ENCODE measurements at places on chromosomes 5 and 9.
A peak's percentile ranks its signal among the peaks of the same experiment; 100 is the strongest.

DNA sequence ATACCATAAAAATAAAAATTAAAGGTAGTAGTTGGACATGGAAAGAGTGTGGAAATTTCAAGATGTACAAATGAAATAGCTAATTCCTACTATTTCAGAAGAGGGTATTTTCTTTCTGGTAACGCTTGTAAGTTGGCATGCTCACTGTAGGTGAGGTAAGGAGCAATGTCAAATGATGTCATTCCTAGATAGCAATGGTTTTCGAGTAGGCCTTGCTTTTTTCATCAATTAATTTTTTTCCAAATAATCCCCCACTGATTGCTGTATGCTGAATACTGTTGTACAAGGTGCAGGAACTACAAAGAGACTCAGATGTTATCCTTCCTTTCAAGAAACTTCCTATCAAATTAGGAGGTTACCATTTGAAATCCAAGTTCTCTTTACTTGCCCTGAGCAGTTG lies 928 bp upstream of the SELENOP start:
- DNase-seq = no peak

- DNase-seq = no peak
These were observed 5.6 kb downstream of the HOMER1 start for GRCh38 chr5:79508354-79508753.

GRCh38 chr5:160685695-160686094 lies 166.3 kb downstream of the ATP10B start:
- no peak for DNase-seq

- DNase-seq = no peak
These were observed 152.9 kb upstream of the MOCS2 start for GRCh38 chr5:53262348-53262970.

- DNase-seq = no peak
These were observed 101.6 kb upstream of the PCA3 start for GRCh38 chr9:76662476-76663281.

DNA sequence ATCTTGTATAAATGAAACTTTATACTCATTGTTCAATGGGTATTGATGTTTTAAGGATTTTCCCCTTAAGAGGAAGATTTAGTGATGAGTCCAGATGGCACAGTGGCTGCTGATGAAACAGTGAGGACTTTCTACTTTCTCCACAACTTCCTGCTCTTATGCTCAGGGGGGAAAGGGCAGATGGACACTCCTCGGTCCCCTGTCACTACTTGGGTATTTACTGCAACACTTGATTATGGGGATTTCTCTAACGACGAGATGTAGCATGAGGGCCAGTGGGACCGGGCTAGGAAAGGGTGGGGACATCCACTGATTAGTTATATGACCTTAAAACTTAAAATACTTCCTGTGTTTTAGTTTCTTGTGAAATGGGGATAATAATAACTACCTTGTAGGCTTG lies 146.1 kb upstream of the HMHB1 start:
- DNase-seq = no peak

GRCh38 chr5:58795327-58795726 lies 212.5 kb downstream of the RAB3C start:
- DNase-seq = no peak

DNA sequence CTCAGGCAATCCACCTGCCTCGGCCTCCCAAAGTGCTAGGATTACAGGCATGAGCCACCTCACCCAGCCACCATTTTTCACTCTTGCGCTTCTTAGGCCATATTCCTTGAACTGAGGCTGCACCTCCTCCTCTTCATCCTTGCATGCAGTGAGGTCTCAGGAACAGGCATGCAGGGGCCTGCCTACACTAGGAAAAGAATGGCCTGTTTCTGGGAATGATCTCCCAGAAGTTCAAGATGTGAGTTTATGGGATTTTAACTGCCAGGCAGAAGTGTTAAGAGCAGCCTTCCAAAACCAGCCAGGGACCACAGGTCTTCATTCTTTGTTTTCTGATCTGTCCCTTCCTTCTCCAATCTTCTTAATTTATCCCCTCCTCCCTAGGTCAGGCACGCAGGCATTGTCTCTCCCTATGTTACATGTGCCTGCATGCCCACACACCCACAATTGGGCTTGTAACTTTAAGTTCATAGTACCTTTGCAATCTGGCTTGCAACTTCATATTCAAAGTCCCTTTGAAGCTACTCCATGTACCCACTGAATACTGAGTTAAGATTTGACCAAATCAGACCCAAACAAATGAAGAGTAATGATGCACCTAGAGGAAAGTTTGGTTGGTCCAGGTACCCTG lies 10.5 kb upstream of the HSPA4 start:
- no peak for DNase-seq

DNA sequence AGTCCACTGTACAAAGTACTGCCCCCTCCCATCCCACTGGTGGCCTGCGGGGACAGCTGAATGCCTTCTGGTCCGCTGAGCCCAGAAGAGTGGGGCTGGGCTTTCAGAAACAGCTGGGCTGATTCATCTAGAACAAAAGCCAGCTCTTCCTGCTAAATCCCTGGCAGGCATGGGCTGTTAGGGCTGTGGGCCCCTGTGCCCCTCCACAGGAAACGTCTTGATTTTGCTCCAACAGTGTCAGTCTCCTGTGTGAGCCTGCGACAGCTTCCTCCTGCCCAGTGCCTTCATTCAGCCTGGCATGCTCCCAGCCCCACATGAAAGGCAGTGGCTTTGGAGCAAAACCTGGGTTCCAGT lies 6.9 kb upstream of the GSN start:
- no peak for DNase-seq

DNA sequence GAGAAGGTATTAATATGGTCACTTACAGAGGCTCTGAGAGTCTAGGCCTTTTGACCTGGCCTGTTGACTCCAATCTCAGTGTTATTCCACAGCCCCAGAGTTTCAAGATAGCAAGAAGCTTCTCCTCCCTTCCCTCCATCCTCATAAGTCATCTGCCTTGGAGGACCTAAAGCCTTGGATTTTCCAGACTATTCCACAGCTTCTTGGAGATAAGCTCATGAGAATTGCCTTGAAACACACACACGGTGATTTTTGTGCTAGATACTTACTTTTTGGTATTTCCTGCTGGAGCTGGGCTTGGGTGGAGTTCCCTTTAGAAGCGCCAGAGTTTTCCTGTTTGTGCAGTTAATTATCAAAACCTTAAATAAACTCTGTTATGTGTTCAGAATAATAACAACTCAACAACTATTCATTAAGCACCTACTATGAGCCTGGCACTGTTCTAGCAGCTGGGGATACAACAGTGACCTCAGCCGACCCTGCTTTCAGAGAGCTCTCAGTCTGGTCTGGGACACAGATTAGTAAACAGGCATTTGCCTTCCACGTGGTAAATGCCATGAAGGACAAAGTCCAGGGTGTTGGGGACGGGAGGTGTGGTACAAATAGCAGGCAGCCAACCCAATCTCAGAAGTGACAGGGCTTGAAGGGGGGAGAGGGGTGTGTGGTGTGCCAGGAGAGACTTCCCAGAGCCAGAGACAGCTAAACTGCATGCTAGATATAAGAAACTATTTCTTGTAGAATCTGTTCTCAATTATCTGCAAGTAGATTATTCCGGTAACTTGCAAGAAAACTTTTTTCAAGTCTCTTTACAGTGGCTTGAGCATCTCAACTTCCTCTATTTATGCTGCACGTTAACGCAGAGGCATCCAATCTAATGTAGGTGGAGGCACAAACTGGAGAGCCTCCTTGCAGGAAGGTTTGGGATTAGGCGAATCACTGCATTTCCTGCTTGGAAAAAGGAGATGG lies 55.9 kb upstream of the KLF9 start:
- DNase-seq = no peak

GRCh38 chr5:142012186-142012785 lies 541 bp downstream of the GNPDA1 start:
- DNase-seq = peak; percentile 43

DNA sequence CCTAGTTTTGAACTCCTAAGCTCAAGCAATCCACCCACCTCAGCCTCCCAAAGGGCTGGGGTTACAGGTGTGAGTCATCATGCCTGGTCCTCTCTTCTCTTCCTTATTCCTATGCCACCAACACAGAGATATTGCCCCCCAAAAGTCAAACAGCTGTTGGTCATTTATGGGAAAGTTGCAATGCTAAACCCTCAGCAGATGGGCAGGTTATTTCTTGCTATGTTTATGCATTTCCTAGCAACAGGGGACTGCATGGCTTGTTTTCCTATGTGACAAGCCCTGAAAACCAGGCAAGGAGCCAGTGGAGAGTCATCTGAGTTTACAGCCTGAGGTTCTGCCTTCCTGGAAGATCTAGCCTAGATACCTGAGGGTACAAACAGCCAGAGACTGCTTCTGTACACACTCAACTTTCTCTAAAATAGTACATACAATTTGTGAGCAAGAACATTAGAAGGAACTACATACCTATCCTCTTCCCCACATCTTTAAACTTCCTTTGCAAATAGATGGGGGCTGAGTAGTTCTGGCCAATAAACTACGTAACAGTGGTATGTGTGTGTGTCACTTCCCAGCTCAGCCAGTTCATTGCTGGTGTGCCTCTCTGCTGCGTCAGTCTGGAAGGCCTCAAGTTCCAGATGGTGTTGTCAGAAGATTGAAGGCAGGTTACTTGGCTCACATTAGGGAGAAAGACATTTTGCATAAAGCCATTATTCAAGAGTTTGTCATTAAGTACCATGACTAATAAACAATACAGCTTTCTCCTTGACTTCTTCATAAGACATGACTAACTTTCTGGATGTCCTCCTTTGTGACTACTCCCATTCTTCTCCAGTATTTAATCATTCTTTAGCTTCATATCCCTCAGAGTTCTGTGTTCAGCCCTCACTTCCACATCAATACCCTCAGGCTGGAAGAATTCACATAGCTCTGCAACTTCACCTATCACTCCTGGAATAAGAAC lies 65.3 kb downstream of the CSNK1A1 start:
- DNase-seq = no peak

- no peak for DNase-seq
These were observed 80.2 kb downstream of the KCNIP1 start for GRCh38 chr5:170584003-170584402.

DNA sequence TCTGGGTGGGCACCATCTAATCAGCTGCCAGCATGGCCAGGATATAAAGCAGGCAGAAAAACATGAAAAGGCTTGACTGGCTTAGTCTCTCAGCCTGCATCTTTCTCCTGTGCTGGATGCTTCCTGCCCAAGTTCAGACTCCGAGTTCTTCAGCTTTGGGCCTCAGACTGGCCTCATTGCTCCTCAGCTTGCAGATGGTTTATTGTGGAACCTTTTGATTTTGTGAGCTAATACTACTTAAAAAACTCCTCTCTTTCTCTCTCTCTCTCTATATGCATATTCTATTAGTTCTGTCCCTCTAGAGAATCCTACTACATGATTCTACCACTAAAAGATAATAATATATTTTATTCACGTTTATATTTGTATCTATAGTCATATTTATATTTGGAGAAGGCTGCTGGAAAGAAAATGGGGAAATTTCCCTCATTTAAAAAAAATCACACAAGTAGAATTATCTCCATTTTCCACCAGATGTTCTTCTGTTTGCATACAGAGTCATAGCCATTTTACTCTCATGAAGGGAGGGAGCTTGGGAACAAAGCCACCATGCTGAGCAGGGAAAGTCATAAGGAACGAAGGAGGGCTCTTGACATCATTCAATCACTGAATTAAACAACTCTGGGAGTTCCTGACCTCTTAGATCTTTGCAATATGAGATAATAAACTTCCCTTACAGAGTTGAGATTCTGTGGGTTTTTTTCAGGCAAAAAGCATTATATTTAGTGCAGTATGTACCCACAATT lies 1137.4 kb upstream of the CDH18 start:
- no peak for DNase-seq

DNA sequence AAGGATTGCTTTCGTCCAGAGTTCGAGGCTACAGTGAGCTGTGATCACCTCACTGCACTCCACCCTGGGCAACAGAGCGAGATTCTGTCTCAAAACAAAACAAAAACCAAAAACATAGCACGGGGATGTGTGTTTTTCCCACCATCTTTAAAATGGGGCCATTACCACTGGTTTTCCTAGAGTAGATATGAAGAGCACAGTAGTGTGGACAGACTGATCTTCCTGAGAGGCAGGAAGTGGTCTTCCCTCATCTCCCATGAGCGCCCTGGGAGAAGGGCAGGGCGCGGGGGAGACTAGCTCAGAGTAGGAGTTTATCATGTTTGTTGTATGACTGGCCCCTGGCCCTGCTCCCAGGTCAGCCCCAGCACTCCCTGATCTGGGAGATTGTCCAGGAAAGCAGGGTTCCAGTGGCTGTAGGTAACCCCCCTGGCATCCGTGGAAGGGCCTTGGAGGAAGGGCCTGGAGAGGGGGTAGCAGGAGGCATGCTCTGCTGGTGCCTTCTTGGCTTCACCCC lies 2.3 kb downstream of the SUSD3 start:
- DNase-seq = no peak

DNA sequence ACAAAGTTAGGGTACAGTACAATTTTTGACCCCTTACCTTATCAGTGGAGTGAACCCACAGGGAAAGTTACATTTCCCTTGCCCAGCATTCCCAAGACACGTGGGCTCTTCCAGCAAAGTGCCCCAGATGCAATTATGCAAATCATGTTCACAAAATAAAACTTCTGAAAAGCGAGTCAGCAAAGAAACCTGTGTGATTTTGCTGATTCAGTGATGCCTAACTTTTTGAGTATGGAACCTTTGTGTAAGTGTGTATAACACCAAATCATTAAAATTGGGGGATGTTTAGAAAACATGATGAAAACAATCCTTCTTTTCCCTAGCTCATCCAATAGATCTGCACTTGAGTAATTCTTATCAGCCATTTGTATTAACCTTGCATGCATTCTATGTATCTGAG lies 52.6 kb downstream of the SH3RF2 start:
- DNase-seq = no peak

DNA sequence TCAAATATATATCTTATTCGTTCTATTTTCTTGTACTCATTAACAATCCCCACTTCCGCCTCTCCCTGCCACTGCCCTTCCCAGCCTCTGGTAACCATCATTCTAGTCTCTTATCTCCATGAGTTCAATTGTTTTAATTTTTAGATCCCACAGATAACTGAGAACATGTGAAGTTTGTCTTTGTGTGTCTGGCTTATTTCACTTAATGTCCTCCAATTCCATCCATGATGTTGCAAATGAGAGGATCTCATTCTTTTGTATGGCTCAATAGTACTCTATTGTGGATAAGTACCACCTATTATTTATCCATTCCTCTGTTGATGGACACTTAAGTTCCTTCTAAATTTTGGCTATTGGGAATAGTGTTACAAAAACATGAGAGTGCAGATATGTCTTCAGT lies 17.2 kb upstream of the CMYA5 start:
- no peak for DNase-seq

DNA sequence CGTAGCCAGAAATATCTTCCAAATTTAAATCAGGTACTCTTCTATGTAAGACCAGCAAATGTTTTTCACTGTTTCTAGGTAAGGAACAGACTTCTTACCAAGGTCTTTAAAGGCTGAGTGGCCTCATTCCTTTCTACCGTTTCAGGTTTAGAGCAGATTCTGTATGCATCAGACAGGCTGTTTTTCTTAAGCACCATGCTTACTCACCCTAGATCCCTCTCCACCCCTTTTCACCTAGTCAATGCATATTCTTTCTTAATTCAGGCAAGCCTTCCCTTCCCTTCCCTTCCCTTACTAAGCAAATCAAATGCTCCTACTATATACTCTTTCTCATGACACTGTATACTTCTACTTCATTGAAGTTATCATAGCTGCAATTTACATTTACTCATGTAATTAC lies 70.7 kb downstream of the RFX3 start:
- no peak for DNase-seq
